ENCODE measurements at places on chromosomes 7 and 10.

- peak; percentile 23 for DNase-seq
These were observed 138.0 kb upstream of the MTPN start for GRCh38 chr7:136114966-136115762.

GRCh38 chr10:79203833-79204232 is 135.1 kb downstream of the ZMIZ1 start:
- DNase-seq: no peak

- DNase-seq: no peak
These were observed 35.0 kb downstream of the GNA12 start for GRCh38 chr7:2808891-2809665.

DNA sequence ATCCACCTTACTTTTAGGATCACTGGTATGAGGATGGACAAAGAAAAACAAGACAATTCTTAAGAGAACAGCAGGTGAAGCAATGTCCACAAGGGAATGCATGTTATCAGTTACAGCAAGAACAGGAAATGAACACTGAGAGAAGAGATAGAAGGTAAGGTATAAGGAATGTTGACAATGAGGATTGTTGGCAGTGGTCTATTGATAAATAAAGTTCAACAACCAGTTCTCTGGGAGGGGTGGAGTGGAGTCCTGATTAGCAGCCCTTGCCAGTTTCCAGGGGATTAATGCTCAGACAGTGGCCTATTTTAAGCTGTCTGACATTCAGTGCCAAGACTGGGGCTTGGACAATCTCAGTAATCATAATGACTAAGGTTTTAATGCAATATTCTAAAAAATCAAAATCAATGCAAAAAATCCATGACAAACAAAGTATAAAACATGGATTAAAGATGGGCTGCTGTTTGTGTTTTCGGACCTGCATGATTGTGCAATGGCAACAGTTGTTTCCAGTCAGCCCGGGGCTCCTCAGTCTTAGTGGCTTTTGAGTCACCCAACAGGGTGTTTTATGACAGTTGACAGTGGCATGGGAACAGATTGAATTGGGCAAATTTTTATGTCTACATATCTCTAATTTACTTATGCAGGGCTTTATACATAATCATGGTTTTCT is 13.8 kb upstream of the AKR1B1 start:
- DNase-seq: no peak

DNA sequence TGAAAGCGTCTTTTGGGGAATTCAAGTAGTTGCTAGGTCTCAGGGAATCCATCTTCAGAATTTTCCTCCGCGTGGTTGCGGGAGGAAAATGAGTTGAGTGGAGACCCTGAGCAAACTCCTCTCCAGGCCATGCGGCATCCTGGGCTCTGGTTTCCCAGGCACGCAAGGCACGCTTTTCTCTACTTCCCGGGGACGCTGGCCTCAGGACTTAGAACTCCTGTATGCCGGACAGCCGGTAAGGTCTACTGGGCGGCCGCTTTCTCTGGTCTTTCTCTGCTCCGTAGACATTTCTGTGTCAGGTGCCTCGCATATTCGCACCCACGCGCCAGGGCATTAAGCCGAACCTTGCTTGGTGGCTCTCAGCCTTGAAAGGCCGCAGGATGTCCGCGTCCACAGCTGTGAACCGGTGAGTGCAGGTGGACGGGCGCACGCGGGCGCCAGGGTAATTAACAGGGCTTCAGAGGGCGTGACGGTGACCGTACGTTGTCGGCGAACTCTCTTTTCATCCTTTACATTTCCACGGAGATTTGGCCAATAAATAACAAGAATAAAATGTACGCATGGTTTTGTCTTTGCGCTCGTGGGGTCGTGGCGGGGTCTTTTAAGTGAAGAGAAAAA is 992 bp upstream of the RBM20 start:
- no peak for DNase-seq

GRCh38 chr7:158774952-158775351 is 54.4 kb downstream of the ESYT2 start:
- no peak for DNase-seq

GRCh38 chr10:122864901-122865300 is 14.5 kb downstream of the FAM24B start:
- no peak for DNase-seq

GRCh38 chr10:99344715-99345114 is 15.6 kb downstream of the CNNM1 start:
- no peak for DNase-seq

DNA sequence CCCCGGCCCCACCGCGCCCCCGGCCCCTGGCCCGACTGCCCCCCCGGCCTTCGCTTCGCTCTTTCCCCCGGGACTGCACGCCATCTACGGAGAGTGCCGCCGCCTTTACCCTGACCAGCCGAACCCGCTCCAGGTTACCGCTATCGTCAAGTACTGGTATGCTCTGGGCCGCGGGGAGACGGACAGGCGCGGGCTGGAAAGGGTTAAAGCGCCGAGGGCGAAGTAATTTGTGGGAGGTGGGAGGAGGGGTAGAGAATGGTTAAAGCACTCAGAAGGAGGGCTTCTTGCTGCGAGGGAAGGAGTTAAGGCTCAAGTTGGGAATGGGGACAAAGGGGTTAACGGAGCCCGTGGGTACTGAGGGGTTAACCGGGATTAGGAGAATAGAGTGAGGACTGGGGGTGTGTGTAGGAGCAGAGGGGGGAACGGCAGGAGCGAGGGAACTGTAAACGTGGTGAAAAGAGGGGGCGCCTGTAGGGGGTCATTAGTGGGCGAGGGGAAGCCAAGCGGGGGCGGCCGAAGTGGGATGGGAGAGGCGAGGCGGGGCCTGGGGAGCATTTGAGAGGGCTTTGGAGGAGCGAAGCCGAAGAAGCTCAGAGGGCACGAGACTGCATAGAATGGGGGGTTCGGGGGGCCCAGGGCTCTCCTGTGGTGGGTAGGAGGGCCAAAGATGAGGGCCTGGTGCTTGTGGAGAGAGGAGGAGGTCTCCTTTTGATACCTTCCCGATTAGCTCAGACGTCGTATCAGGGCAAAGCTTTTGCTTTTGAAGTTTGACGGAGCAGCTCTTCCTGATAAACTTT is 605 bp downstream of the SUFU start:
- DNase-seq: no peak

- DNase-seq: no peak
These were observed 14.2 kb downstream of the HK1 start for GRCh38 chr10:69292459-69292858.

GRCh38 chr10:69570050-69570816 is 3.0 kb downstream of the NEUROG3 start:
- DNase-seq: no peak

DNA sequence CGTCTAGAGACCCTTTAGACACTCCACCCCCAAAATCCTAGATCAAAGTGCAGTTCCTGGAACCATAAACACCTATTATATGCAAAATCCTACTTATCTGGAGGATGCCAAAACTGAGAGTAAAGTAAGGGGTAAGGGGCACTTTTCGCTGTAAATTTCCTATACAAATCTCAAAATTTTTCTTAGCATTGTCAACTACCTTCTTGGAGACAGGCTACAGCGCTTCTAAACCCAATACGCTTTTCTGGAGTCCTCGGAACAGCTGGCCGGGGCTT is 10.4 kb downstream of the TWIST1 start:
- DNase-seq: no peak

GRCh38 chr10:31700181-31700611 is 228.4 kb downstream of the ARHGAP12 start:
- no peak for DNase-seq

DNA sequence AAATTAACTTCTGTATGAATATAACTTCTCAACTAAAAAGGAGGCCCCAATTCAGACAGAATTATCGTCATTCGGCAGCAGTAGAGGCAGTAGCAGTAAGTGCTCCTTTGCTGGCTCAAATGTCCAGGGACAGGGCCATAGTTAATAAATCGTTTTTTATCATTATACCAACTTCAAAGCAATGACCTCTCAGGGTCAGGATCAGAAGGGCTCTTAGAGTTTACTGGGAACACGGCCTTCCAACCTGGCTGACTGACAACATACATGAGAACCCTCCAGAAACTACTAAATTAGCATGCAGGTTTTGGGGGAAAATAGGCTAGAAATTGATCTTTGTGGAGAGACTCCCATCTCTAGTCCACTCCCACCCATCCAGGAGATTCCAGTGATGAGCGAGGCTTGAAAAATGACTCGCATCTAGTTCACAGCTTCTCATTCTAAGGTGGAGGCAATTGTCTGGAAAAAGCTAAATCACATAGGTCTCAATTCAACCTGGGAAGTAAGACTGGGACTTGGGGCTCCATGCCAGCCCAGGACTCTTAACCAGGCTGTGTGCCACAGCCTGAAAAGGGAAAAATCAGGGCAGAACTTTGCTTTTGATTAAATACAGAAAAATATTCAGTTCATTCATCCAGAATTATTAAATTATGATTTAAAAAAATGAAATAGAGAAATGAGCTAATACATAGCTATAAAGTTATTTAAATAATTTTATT is 84.6 kb downstream of the ABLIM1 start:
- no peak for DNase-seq

DNA sequence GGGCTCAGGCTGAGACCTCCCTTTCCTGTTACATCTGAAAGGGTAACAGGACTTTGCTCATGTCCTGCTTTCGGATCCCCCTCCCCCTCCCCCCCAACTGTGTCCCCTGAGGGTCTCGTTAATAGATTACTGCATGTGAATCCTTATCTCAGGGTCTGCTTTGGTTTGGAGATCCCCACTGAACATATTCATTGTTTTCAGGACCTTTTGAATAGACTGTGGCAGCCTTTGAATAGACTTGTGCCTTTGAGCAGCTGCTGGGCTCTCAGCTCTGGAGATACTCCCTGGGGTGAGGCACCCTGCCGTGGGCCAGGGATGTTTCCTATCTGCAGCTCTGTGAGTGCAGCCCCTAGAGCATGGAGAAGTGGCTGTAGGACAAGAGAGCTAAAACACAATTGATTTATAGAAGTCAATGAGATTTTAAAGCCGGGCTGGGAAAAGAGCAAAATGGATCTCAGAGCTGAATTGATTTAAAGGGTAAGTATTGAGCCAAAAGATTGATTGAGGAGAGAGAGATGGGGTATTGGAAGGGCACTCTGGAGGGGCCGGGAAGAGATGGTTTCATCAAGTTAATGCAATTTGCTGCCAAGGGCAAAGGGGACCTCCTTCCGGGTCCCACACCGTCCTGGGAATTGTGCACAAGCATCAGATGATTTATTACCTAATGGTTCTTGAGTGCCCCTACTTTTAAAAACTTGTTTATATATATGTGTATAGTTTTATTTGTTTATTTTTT is 9.9 kb downstream of the ARHGAP22 start:
- DNase-seq: no peak

Data from GM18507 (cell line).